ENCODE measurements at places on chromosomes 16 and 17.

DNA sequence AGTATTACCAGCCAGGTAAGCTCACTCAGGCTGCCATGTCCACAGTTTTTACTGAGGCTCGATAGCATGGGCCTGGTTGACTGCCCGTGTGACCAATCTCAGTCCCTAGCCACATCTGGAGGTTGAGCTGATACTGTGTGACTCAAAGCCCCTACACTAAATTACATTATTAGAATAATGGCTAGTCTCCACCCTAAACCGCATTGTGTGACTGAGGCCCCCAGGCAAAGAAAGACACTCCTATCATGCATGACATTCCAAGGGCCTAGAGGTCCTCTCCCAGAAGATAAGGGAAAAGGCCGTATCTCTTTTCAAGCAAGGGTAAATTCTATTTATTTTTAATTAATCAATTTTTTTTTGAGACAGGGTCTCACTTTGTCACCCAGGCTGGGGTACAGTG lies 505.3 kb downstream of the HAPSTR1 start:
- DNase-seq = no peak

DNA sequence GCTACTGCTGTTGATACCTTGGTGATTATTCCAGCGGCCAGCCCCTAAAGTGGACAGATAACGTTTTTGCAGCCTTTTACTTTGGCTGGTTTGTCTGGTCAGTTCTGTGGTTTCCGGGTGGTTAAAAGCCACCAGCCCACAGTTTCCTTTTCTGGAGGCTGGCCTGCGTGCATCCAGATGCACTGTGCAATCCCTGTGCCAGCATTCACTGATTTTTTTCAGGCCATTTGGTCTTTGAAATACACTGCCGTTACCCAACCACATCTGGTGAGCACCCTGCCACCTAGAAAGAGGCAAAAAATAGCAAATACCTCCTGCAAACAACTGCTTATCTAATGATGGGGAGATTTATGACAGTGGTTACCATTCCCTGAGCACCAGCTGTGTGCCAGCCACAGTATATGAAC lies 797 bp downstream of the NUDT7 start:
- no peak for DNase-seq

- DNase-seq = no peak
Measured at GRCh38 chr16:21169249-21169981, 10.9 kb downstream of the LDAF1 start.

GRCh38 chr17:79655672-79656290 lies 44.9 kb upstream of the RBFOX3 start:
- DNase-seq = no peak

DNA sequence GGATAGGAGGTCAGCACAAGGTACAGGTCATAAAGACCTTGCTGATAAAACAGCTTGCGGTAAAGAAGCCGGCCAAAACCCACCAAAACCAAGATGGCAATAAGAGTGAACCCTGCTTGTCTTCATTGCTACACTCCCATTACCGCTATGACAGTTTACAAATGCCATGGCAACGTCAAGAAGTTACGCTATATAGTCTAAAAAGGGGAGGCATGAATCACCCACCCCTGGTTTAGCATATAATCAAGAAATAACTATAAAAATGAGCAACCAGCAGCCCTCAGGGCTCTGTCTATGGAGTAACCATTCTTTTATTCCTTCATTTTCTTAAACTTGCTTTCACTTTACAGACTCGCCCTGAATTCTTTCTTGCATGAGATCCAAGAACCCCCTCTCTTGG lies 1.0 kb upstream of the HSBP1 start:
- DNase-seq = no peak

- DNase-seq = no peak
Measured at GRCh38 chr17:17321356-17322025, 18.3 kb downstream of the NT5M start.

DNA sequence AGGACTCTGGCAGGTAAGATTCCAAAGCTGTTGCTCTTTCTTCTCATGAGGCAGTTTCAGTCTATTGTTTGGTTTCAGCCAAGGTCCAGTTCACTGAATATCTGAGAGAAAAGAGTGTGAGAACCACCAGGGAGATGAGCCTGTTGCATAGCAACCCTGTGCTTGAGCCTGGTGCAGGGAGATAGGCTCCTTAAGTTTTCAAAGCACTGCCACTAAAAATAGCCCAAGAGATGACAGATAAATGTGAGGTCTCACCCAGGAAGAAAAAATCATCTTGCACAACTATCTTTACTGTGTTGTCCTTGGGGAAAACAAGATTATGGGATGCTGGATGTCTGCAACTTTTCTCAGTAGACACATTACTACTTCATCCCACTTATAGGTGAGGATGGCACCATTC lies 26.2 kb upstream of the NUDT7 start:
- no peak for DNase-seq

DNA sequence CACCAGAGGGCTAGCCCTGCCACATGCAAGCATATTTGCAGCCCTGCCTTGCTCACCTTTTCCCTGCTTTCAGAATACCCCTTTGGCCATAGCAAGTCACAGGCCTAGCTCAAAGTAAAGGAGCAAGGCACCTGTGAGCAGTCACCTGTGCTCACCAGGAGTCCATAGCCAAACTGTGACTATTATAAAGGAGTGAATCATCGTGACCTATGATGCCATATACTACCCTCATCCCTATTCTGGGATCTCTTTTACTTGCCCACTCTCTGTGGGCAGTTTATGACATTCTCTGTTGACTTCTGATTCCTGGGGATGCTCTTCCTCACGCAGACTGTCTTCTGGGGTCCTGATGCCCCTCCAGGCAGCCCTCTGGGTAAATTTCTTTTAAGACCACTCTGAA lies 200.5 kb upstream of the NLRP1 start:
- DNase-seq = no peak

GRCh38 chr16:57938936-57939871 lies 31.7 kb downstream of the CNGB1 start:
- DNase-seq = no peak

DNA sequence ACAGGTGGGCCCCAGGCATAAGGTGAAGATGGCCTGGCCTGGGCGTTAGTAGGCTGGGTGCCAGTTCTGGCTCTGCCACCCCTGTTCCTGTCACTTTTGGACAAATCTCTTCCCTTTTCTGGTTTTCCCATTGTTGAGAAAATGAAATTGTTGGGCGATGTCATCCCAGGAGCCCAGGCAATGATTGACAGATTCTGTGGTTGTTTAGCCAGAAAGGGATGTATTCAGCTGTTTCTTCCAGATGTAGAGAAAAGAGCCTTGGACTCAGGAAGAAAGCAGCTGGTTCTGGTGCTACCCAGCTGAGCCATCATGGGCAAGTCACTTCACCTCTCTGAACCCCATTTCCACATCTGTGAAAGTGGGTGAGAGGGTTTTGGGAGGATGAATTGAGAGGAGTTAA lies 60.1 kb upstream of the MRTFB start:
- DNase-seq = no peak

- DNase-seq = no peak
Measured at GRCh38 chr17:67438667-67439066, 61.6 kb downstream of the PITPNC1 start.

- no peak for DNase-seq
Measured at GRCh38 chr16:1082266-1082951, 9.9 kb downstream of the SSTR5 start.

- no peak for DNase-seq
Measured at GRCh38 chr17:39640591-39641031, 3.7 kb downstream of the STARD3 start.
